Liver (tissue), 10 donors: ENCODE measurements at places on chromosomes 3 and 15. TPM values are rescaled to one million over a fixed set of nuclear protein-coding genes. Genes with fewer than 3 reads are reported as not detected.

DNA sequence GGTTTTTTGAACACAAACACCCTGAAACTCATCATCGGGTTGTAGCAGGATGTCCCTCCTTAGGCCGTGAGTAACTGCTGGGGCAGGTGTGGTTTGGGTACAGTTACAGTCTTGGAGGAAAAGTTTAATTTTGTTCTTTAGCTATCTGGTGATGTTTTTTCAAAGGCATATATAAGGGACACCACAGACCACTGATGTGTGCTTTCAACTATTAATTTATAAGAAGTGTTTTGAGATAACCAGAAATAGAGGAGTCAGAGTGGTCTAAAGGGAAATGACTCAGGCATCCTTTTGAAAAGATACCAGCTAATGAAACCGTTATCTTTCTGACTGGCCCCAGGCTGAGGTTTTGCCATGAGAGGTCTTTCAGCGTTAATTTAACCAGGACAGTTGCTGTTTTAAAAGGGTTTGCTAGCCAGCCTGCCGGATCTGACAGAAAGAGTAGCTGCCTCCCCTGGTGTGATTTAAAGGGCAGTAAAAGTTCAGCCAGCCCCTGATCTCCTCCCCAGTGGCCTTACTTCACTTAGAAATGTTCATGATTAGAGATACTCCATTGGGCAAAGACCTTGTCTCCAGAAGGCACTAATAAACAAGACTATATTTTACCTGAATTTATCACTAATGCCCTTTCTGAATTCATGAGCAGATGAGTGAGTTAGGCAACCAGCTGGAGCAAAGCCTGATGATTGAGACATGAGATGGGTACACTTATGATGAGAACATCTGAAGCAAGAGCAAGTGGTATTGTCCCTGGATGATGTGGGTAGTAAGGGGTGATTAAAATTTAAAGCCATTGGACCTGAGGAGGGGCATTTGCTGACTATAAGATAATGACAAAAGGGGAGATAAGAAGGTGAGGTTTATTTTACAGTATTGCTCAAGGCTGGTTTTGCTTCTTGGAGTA, 482.5 kb upstream of the TBL1XR1 start:
- no peak for DNase-seq

Gene ZMYND10
- 0.31 TPM for polyA plus RNA-seq

Gene PPP2R3A
- polyA plus RNA-seq, result 1.5 TPM

- no peak for DNase-seq
These were observed 236.9 kb downstream of the XXYLT1 start for GRCh38 chr3:195034101-195034500.

Gene MYLK
- polyA plus RNA-seq, result 48.5 TPM

Gene CMTM8
- polyA plus RNA-seq, result 44.6 TPM

DNA sequence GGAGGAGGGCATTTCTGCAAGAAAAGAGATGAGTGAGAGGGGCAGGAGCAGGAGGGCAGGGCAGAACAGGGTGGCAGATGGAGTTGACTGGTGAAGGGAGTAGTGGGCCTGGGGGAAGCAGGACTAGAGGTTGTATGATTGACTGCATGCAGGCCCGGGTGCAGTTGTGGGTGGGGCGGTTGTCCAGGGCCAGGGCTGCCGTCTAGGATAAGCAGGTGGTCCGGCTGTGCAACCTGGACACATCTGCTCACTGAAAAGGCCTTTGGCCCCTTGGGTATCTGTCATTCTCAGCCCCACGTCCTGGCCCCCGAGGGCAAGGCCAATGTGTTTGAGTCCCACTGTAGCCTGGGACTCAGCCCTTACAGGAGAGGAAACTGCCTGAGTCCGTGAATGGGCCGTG, 25.4 kb downstream of the ALS2CL start:
- no peak for DNase-seq

Gene SNRPA1
- polyA plus RNA-seq, result 31.7 TPM

Gene ARL14
- not detected for polyA plus RNA-seq

GRCh38 chr3:146529021-146529420, 15.4 kb downstream of the PLSCR1 start:
- DNase-seq, result no peak

DNA sequence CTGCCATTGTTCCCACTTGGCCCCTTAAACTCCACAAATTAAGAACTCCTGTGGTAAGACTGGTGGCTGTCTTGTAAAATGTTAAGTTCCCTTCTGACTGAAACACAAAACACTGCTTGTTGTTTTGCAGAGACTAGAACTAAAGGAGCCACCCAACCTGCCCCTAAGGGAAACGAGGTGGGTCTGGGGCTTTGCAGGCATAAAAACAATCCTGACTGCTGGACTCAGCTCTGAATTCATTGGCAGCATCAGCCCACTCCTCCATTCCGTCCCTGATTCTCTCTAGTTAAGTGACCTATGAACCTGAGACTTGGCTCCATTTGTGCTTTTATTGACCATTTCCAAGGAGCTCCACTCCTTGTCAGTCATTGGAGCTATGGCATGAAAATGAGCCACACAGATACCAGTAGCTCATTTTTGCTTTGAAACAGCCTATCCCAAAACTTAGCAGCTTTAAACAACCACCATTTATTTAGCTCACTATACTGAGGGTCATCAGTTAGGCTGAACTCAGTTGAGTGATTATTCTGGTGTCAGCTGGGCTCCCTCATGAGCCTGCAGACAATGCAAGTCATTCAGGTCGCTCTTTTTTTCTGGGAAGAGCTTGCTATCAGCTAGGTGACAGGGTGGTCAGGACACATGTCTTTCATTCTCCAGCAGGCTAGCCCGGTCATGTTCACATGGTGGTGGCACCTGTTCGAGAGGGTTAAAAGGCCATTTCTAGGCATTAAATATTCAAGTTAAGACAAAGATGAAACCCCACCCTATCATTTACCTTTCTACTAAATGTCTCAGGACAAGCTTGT, 175.1 kb upstream of the CTNNB1 start:
- no peak for DNase-seq

- DNase-seq, result no peak
These were observed 33.1 kb downstream of the EIF4E3 start for GRCh38 chr3:71692139-71692538.

DNA sequence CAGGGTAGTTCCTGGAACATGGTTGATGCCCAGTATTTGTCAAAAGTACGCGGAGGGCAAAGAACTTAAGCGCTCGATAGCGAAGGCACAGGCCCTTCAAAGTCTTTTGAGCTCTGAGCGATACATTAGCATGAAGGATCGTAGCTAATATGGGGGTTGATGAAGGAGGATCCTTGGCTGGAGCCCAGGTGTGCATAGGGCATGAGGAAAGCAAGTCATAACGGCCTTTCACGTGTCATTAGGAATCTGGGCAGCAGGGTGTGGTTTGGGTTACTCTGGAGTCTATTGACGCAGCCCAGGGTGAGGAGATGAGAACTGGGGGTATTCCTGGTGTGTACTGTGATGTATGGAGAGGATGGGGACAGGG, 31.7 kb downstream of the SPINK8 start:
- DNase-seq, result no peak

- no peak for DNase-seq
These were observed 37.0 kb downstream of the ETFA start for GRCh38 chr15:76274226-76274625.

GRCh38 chr3:80190051-80190450, 422.3 kb upstream of the ROBO1 start:
- DNase-seq, result no peak

- no peak for DNase-seq
These were observed 12.2 kb upstream of the MAPK6 start for GRCh38 chr15:52006702-52007340.

GRCh38 chr3:136626493-136626892, 125.7 kb downstream of the STAG1 start:
- no peak for DNase-seq

Gene GPR87
- not detected for polyA plus RNA-seq

Gene RBPMS2
- 4.3 TPM for polyA plus RNA-seq

Gene LRRC2
- 1.9 TPM for polyA plus RNA-seq

- DNase-seq, result no peak
These were observed 50.3 kb downstream of the IL1RAP start for GRCh38 chr3:190564175-190564574.

- no peak for DNase-seq
These were observed 204.9 kb downstream of the KLHL25 start for GRCh38 chr15:85589851-85590250.

GRCh38 chr3:55549177-55549576, 62.1 kb upstream of the WNT5A start:
- DNase-seq, result no peak

GRCh38 chr3:73280746-73281145, 219.3 kb downstream of the EBLN2 start:
- DNase-seq, result no peak

- DNase-seq, result no peak
These were observed 34.4 kb downstream of the POC1A start for GRCh38 chr3:52119826-52120225.

DNA sequence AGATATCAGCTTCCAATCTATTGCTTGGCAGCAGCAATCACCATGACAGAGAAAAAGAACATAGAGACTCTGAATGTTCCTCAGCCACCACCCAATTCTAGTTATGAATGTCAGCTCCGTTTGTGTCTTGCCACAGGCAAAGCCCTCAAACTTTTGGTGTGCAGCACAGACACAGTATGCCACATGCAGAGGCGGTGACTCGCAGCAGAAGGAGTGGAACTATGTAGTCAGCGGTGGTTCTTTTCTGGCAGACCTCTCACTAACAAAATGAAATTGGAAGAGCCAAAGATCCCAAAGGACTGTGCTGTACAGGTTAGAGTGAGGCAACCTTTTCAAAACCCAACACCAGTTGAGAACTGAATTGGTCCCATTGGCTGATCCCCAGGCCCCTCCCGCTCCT, 220.9 kb downstream of the SLC9A9 start:
- no peak for DNase-seq

Gene TMEM212
- polyA plus RNA-seq, result not detected

Gene CPLX3
- not detected for polyA plus RNA-seq

DNA sequence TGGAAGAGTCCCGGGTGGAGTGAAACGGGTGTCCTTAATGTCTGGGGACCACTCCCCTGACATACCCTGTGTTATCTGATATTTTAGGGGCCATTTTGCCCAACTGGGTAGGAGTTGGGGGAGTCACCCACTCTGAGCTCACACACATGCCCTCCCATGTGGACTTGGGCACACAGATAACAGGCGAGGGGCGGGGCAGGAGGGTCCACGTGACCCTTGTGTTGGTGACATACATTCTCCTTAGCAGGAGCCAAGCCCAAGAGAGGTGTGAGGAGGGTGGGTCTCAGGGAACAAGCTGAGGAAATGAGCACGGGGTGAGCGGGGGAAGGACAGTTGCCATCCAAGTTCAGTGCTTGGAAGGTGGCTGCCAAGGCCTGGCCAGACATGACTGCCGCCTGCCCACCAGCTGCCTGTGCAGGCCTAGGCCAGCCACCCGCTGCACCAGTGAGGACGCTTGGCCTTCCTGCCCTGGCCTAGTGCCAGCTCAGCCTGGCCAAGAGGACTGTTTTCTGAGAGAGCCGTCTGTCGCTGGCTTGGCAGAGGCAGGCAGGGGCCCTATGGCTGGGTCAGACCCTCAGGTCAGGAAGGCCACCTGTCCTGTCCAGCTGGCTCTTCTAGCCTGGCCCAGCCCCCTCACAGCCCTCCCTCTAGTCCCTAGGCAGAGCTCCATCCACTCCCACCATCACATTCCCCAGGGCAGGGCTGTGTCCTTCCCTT, 31.3 kb upstream of the TMEM115 start:
- peak; percentile 59 for DNase-seq

- no peak for DNase-seq
These were observed 70.5 kb upstream of the SLC4A7 start for GRCh38 chr3:27554706-27555105.

Gene ARNT2
- polyA plus RNA-seq, result 0.32 TPM
